Fibroblast of mammary gland (primary cell): ENCODE measurements at places on chromosomes 5 and 9.
A peak's percentile ranks its signal among the peaks of the same experiment; 100 is the strongest.

GRCh38 chr9:4780651-4781050 is 12.1 kb upstream of the RCL1 start:
- no peak for DNase-seq

GRCh38 chr5:53337827-53338226 is 142.6 kb upstream of the FST start:
- no peak for DNase-seq

DNA sequence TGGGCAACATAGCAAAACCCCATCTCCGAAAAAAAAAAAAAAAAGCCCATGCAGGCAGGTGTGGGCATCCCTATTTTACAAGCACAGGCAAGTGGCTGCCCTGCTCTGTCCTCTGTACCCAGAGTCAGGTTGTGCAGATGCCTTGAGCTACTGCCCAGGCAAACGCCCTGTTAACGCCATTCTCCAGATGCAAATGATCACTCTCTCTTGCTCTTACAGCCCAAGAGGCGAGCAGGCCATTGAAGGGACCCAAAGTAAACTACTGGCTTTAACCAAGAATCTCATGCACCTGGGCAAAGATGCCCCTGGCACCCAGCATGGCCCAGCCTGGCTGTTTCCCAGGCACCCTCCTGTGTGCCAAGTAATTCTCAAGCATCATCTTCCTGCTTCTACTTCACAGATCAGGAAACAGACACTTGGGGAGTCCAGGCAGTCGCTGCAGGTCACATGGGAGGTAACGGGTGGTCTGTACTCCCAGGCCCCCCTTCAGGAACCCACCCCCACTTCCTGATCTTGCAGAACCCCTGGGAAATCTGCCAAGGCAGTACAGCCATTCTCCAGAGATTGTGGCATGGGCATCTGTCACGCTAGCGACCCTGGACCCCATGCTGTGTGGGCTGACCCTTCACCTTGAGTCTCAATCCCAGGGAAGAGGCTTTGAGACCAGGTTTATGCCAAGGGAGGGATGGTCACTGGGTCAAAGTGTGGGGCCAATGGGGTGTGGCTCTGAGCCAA is 14.2 kb downstream of the EEIG1 start:
- no peak for DNase-seq

- no peak for DNase-seq
These were observed 96.5 kb downstream of the TLE1 start for GRCh38 chr9:81592887-81593266.

DNA sequence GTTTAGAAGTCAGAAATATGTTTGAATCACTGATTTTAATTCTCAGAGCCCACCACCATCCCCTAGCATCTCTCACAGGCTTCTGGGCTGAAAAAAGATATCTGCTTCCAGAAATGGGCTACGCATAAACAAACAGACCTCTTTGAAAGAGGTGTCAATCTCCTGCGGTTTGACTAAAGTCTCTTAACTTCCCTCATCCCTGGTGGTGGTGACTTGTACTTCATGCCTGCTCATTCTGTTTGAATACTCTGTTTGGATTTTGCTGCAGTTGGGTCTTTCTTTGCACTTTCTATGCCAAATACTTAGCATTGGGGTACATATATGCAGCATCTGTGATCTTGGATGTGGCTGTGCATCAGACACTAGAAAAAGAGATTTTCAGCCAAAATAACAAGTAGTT is 157.2 kb upstream of the ATP10B start:
- no peak for DNase-seq

- peak; percentile 89 for DNase-seq
These were observed 25.6 kb downstream of the ZNF474 start for GRCh38 chr5:122154910-122155309.

DNA sequence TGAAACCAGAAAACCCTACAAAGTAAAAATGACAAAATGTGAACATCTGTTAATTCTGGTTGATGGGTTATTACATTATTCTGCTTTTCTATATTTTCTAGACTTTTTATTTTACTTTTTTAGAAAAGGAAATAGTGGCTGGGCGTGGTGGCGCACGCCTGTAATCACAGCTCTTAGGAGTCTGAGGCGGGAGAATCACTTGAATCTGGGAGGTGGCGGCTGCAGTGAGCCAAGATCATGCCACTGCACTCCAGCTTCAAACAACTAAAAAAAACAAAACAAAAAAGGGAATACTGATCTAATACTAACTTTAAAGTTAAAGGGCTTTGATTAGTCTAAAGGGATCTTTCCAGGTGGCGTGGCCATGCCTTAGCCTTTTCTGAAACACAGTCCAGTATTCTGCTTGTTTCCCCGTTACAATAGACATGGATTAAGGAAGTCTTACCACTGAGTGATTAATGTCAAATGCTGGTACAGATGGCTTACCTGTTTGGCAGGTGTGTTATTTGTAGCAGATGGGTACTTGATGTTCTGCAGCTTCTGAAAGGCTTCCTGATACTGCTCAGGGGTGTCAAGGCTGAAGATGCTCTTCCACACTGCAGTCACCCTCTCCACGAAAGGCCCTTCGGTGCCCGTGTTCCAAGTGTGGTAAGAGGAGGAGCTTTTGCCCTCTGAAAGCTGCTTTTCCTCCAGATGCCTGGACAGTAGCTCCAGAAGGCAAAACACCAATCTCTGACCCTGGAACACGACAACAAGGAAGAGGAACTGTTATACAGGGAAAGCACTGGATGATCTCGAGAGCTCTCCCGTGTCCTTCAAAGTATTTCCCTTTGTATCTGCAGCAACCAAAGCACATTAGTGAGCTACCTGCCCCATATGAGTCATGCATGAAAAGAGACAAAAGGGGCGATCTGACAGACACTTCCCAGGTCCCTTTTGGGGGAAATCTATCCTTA is 37.5 kb downstream of the CNOT8 start:
- DNase-seq = no peak

DNA sequence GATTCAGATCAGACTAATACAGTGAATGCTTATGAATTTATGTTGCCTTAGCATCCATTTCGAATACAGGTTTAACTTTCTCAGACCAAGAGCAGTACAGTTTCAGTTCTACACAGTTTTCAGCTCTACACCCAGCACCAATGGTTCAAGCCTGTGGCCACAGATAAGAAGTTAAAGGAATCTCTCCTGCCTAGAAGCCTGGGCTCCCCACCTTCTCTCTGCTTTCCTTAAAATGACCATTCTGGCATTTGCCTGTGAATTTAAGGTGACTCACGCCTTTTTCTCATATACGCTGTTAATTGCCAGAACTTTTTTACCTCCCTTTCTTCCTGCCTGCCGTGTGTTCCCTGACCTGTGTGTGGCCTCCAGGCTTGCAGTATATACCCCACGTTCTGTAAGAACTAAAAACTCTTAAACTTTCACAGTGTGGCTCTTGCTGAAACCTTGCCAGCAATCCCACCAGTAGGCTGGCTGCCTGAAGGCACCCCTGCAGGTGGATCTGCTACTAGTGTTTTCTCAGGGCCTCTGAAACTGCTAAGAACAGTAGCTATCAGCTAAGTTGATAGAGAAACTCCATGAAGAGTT is 692.8 kb upstream of the CDH18 start:
- no peak for DNase-seq

DNA sequence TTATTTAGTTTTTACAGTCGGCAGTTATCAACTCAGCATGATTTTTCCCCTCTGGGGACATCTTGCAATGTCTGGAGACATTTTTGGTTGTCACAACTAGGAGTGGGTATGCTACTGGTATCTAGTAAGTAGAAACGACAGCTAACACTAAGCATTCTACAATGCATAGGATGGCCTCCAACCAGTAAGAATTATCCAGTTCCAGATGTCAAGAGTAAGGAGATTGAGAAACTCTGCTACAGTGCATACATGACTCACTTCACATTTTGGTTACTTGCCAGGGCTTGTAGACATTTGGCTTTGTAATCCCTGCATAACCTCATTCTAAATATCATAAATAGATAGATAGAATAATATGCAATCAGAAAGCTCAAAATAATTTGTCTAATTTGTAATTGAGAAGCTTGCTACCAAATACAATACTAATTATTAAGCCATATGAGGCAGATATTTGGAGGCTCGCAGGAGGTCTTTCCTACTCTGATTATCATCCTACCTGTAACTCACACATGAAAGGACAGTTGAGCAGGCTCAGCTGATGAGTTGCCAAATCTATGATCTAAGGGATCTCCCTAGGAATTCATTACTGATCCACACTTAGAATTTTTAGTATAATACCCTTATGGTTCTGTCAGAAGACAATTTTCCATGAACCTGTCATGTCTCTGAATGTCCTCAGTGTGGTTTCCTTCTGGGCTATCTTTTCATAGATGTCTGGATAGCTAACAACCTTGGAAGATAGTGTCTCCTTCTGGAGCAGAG is 346.9 kb upstream of the TLE4 start:
- peak; percentile 89 for DNase-seq

DNA sequence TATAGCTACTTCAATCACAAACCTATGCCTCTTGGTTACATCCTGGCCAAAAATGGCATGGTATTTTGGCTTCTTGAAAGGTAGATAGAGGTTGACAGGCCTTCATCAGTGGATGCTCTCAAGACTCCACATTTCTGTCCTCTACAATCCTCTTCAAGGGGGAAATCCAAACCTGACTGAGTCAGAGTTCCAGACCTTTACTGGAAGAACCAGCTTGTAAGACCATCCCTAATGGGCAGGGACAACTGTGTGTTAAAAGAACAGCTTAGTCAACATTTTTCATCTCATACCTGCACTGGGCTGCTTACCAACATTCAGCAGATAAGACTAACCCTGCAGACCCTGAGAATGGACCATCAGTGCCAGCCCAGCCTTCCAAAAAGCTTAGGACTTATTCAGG is 155.7 kb downstream of the CDK5RAP2 start:
- DNase-seq = no peak

DNA sequence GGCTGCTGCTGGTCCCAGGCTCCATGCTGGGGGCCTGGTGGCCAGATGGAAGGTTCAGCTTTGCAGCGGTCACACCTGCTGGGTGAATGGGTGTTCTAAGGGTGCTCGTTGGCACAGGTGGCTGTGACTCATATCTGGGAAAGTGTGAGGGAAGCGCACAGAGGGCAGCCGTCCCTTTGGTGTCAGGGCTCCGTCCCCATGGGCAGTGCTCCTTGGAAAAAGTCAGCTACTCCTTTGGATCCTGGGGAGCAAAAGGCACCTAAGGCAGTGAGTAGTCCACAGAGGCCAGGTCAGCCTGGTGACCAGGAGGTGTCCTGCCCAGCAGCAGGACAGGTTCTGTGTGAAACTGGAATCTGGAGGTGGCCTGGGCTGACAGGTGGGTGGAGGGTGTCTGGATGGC is 18.4 kb upstream of the GBGT1 start:
- no peak for DNase-seq

GRCh38 chr5:115461506-115462290 is 82.9 kb downstream of the FEM1C start:
- DNase-seq = peak; percentile 95

- no peak for DNase-seq
These were observed 471 bp upstream of the GHR start for GRCh38 chr5:42422656-42423280.

- no peak for DNase-seq
These were observed 481.9 kb upstream of the TNC start for GRCh38 chr9:115599898-115600297.

DNA sequence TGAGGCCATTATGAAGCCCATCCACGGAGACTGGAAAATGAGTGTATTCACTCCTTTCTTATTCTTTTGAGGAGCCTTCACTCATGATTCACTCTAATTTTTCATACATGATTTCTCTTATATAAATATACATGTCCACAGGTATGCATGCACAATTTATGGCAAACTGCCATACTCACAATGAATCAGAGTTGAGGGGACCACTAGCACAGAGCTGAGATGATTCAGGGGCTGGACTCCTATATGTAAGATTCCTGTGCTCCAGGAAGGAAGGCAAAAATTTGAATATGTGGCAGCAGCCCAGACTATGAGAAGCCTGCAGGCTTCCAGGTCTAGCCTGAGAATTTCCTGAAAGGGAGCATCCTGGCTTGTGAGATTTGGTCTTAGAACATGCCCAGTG is 484.6 kb downstream of the PRELID2 start:
- DNase-seq = peak; percentile 38

DNA sequence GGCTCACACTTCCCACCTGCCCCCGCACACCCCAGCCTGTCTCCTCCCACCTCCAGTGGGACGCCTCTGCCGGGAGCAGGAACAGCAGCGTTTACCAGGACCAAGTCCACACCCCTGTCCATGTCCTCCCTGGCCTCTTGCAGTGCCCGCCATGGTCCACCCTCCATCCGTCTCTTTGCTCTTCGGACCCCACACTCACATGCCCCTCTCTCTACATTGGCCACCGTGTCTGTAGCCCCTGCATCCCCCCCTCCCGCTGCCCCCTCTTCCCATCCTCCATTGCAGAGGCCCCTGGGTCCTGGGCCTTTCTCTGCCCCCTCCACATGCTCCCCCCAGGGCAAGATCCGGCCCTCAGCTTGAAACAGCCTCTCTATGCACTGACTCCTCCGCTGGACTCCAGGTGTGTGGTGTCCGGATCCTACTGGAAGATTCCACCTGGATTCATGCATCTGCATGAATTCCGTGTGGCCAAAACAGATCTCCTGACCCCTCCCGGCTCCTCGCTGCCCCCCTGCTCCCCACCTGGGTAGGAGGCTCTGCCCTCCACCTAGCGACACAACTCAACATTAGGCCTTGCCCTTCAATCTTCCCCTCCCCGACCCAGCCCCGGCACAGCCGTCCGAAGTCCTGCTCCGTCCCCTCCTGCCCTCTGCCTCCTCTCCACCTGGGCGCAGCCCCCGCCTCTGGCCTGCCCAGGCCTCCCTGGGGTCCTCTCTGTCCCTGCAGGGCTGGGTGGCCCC is 168.5 kb downstream of the OLFM1 start:
- DNase-seq = no peak

DNA sequence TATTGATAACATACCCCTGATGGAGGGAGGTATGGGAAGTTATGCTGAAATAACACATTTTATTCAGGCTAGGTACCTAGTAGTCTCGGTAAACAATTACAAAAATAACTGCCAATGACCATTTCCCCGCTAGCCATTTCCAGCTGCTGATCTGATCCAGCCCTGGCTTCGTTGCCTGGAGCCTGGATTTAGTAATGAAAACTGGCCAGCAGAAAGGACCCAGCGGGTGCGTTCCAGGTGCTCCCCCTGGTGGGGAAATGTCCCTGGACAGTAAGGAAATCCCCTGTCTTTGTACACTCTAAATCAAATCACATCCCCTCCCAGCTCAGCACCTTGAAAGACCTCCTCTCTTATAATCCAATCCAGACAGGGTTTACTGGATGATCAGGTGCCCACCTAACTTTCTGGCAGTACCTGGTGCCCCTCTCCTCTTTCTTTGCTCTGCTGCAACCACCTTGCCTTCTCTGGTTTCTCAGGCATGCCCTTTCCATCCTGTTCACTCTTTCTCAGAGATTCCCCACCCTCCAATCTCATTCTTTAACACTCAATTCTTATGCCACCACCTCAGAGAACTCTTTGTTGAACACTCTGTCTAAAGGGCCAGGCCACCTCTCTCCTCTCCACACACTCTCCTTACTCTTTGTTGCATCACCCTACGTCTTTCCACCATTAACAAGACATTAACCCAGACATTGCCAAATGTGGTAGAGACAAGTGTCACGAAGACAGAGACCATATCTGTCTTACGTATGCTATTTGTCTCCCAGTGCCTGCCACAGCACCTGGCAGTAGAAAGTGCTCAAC is 50.1 kb upstream of the SMAD5 start:
- peak; percentile 79 for DNase-seq
